ENCODE measurements at places on chromosomes 4 and X.

GRCh38 chr4:39446842-39447573, 11.7 kb downstream of the RPL9 start:
- DNase-seq = no peak

DNA sequence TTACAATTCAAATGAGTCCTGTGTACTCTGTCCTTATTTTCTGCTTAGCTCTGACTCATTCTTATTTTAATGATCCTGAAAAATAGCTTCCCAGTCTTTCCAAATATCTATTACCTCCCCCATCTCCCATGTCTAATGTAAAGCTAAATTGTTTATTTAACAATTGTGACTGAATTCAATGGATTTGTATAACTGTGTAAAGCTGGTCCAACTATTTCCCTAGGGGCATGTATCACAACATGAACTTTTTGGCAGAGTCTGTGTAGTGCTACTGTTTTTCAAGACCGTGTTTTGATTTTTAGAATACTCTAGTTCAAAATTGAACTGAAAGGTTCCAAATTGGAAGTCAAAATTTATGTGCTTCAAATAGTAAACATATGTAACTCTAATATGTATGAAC, 67.8 kb downstream of the SPCS3 start:
- no peak for DNase-seq

DNA sequence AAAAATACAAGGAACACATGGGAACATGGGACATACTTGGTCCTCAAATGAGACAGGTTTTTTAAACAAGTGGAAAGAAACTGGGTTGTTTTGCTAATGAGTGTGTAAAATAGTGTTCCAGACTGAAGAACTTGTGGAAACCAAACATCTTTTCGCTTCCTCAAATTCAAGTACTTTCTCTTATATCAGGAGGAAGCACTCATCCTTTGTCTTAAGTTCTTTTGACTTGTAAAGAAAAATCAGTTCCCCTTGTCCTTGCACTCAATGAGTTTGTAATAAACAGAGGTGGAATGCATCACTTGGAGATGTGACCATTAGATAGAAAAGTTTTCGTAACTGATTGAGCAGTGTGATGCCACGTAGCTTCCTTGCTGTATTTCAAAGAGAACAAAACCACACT, 101.1 kb downstream of the PHOX2B start:
- no peak for DNase-seq

- no peak for DNase-seq
These were observed 135.8 kb upstream of the DGKK start for GRCh38 chrX:50606300-50606950.

- DNase-seq = no peak
These were observed 109.1 kb upstream of the ANK2 start for GRCh38 chr4:112940336-112940735.
